GM13976 (cell line): ENCODE measurements at places on chromosomes 16 and 17.
A peak's percentile ranks its signal among the peaks of the same experiment; 100 is the strongest.

- DNase-seq = no peak
Observed at GRCh38 chr17:34243364-34244320, 11.4 kb upstream of the CCL2 start.

DNA sequence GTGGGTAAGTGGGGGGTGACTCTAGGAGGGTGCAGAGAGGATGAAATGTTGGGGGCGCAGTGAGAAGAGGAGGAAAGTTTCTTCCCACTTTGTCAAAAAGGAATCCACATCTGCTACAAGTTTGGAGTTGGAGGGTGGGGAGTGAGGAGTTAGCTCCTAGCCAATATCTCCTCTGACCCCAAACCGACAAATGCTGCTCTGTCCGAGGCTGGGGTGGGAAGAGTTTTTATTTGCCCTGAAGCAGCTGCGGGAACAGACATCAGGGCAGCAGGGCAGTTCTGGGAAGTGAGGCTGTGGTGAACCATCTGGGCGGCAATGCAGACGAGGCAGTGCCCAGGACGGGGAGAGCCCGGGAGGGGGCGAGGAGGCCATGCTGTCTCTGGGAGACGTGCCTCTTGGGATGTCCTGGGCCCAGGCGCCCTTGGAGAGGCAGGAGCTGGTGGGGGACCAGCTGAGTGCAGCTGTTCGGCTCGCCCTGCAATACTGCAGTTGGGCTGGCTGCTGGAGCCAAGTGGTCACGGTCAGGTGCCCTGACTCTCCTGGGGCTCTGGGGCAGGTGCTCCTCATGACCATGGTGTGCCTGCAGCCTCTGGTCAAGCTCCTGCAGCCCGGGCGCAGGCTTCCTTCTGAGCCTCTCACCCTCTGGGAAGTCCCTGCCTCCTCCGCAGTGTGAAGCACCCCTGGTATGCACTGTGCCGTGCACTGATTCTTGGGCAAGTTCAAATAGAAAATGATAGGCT is 6.4 kb upstream of the SOCS3 start:
- no peak for DNase-seq

DNA sequence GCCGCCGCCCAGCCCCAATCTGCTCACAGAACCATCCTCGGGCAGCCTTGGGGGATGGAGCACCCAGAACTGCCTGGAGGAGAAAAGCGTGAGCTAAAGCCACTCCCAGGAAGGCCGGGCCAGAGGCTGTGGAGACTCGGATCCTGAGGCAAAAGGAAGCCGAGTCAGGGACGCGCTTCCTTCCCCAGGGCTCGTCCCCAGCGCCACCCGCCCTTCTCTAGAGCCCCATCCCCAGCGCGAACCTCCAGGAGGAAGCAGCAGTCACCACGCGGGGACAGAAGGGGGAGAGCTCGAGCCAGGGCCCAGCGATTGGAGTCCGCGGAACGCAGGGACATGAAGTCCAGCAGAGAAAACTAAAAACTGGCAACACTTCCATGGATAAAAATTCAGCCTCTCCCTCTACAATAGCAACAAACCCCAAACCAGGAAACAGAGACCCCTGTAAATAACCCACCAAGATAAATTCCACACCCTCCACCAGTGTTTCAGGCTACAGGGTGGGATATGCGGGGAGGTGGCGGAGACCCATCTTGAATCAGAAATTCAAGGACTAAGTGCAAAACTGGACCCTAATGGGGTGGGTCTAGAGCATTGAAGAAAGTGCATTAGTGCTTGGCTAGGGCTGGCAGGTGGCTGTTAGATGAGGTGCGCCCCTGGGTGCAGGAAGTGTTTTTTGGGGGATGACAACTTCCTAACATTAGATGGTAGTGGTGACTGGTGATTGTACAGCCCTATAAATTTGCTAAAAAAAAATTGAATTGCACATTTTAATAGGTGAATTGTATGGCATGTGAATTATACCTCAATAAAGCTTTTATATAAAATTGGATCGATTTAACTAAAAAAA is 116.1 kb upstream of the METRNL start:
- peak; percentile 75 for DNase-seq

- peak; percentile 73 for DNase-seq
Observed at GRCh38 chr17:21239680-21240368, 13.4 kb downstream of the NATD1 start.

DNA sequence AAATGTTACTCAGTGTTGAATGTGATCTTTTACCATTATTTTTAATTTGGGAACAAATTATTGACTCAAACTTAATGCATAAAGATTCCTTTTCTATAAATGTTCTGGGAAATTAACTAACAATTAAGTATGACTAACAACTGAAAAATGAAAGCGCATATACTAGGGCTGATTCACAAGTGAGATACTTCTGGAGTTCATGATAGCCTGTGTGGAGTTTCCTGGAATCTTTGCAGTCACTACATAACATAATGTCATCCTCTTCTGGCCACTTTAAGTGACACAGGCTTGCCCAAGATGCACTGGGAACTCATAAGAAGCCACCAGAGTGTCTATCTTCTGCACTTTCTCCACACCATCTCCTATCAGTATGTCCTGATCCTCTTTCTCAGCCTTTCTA is 450.3 kb upstream of the CDH11 start:
- DNase-seq = no peak
